NCI-H345 (cell line): ENCODE measurements at places on chromosomes 7 and 10.

GRCh38 chr7:21269021-21269420 lies 158.9 kb upstream of the SP4 start:
- no peak for DNase-seq

GRCh38 chr7:33157311-33157710 lies 27.9 kb downstream of the BBS9 start:
- no peak for DNase-seq

GRCh38 chr7:66150471-66150870 lies 35.8 kb downstream of the CRCP start:
- DNase-seq: no peak

GRCh38 chr7:51013861-51014511 lies 231.3 kb upstream of the GRB10 start:
- no peak for DNase-seq

GRCh38 chr10:77309509-77309908 lies 328.1 kb downstream of the KCNMA1 start:
- no peak for DNase-seq

GRCh38 chr10:58439632-58440364 lies 54.6 kb downstream of the TFAM start:
- no peak for DNase-seq

- DNase-seq: no peak
These were observed 23.3 kb downstream of the AVL9 start for GRCh38 chr7:32518534-32519140.

DNA sequence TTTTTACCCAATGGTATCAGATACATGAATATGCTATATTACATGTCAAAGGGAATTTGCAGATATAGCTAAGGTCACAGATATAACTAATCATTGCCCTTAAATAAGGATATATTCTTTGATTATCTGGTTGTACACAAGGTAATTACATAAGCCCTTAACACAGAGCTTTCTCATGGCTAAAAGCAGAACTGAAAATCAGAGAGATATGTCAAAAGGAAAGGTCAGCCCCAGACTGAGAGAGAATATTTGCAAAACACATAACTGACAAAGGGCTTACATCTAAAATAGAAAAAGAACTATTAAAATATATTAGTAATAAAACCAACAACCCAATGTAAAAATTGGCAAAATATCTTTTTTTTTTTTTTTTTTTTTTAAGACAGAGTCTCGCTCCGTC lies 1029.5 kb upstream of the LRRN3 start:
- DNase-seq: no peak

- no peak for DNase-seq
These were observed 202.2 kb downstream of the AUTS2 start for GRCh38 chr7:69800495-69800894.

DNA sequence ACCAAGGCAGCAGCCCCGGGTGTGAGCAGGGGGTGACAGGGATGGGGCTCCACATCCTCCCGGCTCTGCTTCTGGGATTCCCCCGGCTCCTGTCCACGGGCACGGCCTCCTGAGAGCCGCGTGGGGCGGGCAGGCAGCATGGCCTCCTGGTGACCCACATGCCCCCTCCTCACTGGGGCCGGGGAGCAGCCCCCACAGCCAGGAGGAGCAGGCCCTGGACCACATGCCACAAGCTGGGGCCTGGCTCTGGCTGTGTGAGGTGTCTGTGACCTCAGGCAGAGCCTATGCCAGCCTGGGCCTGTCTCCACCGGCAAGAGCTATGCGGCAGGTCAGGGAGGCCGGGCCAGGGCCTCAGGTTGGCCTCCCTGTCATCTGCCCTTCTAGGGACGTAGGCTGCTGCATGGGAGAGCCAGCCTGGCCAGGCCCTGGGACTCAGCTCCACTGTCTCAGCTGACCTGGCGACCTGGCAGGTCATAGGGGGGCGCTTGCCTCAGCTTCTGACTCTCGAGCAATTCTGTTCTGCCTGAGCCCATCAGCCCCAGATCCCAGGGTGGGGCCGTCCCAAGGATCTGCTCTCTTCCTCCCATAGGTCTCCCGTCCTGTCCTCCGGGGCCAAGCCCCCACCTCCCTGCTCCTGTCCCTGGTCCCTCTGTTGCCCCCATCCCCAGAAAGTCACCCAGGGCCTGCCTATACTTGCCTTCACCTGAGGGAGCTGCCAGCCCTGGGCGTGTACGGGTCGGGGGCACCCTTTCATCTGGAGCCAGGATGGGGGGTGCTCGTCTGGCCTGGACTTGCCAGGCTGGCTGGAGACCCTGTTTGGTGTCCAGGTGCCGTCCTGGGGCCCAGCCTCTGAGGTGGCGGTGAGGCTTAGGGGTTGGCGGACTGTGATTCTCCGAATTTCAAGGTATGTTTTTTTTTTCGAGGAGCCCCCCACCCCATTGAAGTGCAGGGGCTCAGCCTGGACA lies 3.9 kb upstream of the TMEM184A start:
- DNase-seq: no peak

GRCh38 chr10:17225808-17226207 lies 2.2 kb upstream of the VIM start:
- no peak for DNase-seq

GRCh38 chr10:51897560-51897959 lies 198.2 kb upstream of the CSTF2T start:
- DNase-seq: no peak

DNA sequence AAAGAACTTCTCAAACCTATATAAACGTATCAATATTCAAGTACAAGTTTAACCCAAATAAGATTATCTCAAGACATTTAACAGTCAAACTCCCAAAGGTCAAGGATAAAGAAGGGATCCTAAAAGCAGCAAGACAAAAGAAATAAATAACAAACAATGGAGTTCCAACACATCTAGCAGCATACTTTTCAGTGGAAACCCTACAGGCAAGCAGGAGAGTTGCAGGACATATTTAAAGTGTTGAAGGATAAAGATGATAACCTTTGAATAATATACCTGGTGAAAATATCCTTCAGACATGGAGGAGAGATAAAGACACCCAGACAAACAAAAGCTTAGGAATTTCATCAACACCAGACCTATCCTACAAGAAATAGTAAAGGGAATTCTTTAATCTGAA lies 82.8 kb downstream of the TES start:
- DNase-seq: no peak

DNA sequence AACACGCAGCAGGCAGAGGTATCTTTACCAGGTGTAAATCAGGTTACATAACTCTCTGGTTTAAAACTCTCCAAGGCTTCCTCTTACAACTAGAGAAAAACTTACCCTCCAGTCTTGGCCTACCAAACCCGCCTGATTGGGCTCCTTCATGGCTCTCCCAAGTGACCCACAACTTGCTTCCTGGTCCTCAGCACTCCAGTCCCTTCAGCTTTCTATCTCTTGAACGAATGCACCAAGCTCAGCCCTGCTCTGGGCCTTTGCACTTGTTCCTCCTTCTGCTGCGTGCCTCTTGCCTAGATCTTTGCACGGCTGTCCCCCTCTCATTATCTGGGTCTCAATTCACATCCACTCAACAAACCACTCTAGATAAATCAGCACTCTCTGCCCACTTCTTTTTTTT lies 32.7 kb upstream of the DLD start:
- DNase-seq: no peak

DNA sequence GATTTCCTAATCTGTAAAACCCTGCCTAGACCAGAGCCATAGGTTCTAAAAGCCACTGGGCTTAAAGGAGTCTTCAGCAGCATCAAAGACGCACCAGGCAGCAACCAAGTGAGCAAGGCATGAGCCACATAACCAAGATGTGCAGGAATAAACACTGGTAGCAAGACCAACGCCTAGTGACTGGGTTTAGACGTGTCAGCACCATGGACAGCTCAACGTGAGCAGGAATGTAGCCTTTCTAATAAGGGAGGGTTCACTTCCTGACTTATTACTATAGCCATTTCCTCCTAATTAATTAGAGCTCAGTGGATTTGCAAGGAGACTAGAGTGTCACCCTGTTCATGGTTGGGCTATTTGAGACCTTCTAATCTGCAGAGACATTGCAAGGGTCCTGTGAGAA lies 223.7 kb downstream of the LHFPL3 start:
- DNase-seq: no peak

GRCh38 chr10:98255146-98255877 lies 12.7 kb downstream of the LOXL4 start:
- no peak for DNase-seq

DNA sequence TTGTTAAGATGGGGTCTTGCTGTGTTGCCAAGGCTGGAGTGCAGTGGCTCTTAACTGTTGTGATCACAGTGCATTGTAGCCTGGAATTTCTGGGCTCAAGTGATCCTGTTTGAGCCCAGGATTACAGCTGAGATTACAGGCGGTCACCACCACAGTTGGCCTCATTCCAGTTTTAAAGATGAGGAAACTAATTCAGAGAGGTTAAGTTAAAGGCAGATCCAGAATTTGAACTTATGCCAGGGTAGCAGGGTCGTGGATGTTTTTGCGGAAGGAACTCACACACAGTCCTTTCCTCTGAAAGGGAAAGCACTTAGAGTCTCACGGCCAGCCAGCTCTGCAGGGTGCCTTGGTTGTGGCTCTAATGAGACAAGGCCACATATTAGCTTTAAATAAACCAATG lies 84.7 kb downstream of the MMRN2 start:
- no peak for DNase-seq

GRCh38 chr7:2040893-2041270 lies 191.9 kb downstream of the MAD1L1 start:
- DNase-seq: peak; percentile 77

- peak; percentile 11 for DNase-seq
These were observed 660 bp downstream of the SUV39H2 start for GRCh38 chr10:14879124-14879927.

DNA sequence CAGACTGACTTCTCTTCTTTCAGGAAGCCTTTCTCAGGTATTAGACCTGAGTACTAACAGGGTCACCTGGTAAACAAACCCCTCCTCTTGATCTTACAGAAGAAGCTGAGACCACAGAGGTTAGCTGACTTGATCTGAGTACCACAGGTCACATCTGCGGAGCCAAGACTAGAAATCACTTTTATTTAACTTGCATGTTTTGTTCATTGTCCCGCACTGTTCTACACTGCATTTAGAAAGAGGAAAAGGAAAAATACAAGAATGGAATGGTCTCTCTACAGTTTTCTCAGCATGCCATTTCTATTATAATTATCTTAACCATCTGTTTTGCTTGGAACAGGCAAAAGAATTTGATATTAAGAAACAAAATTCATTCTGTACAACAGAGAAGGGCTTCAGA lies 245.6 kb upstream of the ETV1 start:
- DNase-seq: no peak

GRCh38 chr7:117902314-117902889 lies 29.2 kb upstream of the CTTNBP2 start:
- no peak for DNase-seq

DNA sequence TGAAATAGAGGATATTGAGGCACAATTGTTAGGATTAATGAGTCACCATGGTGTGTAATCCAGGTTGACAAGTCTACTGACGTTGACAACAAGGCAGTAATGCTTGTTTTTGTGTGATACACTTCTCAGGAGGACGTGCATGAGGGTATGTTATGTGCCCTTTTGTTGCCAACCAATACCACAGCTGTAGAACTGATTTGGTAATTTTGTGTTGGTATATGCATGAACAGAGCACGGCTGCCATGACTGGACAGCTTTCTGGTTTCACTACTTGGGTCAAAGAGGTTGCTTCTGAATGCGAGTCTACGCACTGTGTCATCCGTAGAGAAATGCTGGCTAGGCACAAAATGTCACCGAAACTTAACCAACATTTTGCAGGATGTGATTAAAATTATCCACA lies 32.9 kb downstream of the PHTF2 start:
- no peak for DNase-seq

- no peak for DNase-seq
These were observed 24.8 kb upstream of the FAM171A1 start for GRCh38 chr10:15395935-15396334.

DNA sequence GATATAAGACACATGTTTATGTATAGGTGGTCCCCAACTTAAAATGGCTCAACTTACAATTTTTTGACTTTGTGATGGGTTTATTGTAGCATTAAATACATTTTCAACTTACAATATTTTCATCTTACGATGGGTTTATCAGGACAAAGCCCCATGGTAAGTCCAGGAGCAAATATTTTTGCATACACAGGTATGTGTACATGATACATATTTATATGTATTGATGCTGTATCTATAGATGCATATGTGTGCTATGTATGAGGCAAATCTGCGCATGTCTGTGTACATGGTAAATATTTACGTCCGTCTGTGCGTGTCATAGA lies 664 bp upstream of the UBE3C start:
- DNase-seq: no peak

DNA sequence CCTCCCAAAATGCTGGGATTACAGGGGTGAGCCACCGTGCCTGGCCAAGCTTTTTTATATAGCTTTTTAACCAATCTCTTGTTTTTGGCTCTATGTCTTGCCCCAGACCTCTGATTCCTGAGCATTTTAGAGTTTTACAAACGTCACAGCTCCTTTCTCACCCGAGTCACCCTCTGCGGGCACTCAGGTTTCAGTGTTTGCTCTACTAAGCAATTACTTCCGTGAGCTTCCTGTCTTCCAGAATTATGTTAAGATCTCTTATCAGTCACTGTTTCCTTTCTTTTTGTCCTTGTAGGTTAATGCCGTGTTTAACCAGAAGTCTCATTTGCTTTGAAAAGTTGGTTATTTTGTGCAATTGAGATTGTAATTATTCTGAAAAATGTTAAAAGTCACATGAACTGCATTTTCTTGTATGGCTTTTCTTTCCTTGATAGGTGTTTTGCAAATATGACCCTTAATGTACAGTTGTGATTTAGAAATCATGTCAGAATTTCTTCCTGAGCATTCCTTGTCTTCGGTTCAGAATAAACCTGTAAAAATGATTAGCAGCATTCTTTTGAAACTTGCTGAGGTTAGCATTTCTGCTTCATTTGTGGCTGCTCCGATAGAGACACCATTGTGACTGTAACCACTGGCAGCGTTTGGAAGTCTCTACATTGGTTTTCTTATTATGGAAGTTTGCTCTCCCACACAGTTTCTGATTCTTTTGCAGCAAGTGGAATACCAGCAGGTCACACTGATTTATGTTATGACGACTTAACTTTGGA lies 4.5 kb upstream of the HKDC1 start:
- no peak for DNase-seq

GRCh38 chr7:155428171-155428834 lies 29.6 kb upstream of the EN2 start:
- no peak for DNase-seq

GRCh38 chr10:77281719-77282118 lies 355.9 kb downstream of the KCNMA1 start:
- no peak for DNase-seq

DNA sequence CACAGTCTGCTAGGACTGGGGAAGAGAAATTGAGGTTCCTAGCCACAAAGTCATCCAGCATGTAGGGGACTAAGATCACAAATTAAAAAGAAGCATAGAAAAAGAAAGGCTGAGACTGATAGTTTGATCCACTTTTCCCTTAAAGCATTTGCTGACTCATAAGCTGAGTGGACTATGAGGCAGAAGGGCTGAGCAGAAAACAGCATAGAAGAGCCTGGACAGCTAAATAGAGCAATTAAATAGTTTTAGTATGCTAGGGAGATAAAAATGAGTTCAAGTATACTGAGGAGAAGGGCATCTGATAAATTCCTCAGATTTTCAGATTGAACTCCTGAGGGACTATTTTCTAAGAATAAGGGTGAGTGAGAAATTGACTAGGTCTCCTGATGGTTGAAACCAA lies 155.9 kb upstream of the EGR2 start:
- DNase-seq: no peak
